Osteoblast (primary cell): ENCODE measurements at places on chromosomes 7 and 10. TPM values are rescaled to one million over a fixed set of nuclear protein-coding genes. Genes with fewer than 3 reads are reported as not detected.

- no peak overlapping the region for H3K27ac ChIP-seq
- DNase-seq: no peak
- H3K4me3 ChIP-seq: no peak overlapping the region
- no peaks in the 10 kb centered on the region for H3K4me1 ChIP-seq
Measured at GRCh38 chr7:43747328-43748105, 11.0 kb upstream of the BLVRA start.

DNA sequence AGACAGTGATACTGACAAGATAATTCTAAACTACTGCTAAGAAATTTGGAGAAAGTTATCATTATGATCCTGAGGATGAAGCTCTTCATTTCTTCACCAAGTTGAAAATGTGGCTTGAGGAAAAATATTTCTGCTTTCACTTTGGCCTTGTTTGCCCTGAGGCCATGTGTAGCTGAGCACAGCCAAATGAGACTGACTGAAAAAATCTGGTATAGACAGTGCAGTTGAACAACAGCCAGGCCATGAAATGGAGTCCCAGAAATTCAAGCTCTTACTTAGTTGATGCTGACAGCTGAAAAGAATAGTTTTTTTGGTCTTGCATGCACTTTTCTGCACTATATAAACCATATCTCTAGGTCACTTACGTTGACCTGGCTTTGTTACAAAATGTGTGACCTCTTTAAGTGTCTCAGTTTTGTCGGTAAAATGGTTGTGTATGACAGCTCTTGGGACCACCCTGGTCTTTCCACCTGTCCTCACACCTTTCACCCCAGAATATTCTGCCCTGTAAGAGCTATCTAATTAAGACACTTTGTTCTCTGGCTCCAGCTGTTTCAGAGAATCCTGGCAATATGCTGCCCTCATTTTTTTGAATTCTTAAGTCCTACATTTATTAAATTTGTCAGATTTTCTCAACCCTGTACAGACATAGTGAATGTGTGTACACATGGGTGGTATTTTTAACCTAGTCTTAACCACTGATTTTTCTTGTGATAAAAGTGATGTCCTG is 91.3 kb downstream of the CD36 start:
- no peaks in the 10 kb centered on the region for H3K36me3 ChIP-seq
- H3K27me3 ChIP-seq: no peaks in the 10 kb centered on the region
- H3K4me3 ChIP-seq: no peak overlapping the region
- peaks cover 8% of the 10 kb centered on the region for H3K4me1 ChIP-seq
- peak; percentile 29 for DNase-seq

GRCh38 chr7:121433775-121434174 is 37.7 kb upstream of the FAM3C start:
- H3K36me3 ChIP-seq: no peaks in the 10 kb centered on the region
- H3K4me1 ChIP-seq: peaks cover 18% of the 10 kb centered on the region
- H3K4me3 ChIP-seq: no peak overlapping the region

DNA sequence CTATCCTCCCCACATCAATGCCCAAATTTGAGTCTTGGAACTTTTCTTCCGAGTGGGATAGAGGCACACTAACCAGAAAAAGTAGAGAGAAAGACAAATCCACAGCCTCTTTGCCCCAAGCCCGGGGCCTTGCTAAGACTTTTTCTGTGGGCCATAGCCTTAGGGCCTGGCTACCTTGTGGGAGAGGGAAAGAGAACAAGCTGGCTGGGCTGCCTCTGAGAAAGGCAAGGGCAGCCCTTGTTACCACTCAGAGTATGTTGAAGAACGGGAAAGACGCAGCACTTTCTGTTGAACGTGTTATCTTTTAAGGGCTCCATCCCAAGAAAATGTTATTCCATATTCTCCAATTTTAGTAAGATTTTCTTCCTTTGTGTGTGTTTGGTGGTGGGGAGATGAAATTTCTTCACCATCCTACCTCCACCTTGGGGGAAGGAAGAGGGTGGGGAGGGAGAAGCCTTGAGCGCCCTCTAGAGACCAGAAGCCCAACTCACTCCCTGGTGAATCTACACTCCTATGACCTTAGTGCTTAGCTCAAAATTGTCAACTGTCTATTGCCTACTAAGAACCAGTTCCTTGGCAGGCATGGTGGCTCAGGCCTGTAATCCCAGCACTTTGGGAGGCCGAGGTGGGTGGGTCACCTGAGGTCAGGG is 3.9 kb upstream of the NRF1 start:
- peaks cover 22% of the 10 kb centered on the region for H3K4me1 ChIP-seq
- DNase-seq: peak; percentile 91
- no peak overlapping the region for H3K27ac ChIP-seq
- H3K36me3 ChIP-seq: peaks cover 5% of the 10 kb centered on the region

DNA sequence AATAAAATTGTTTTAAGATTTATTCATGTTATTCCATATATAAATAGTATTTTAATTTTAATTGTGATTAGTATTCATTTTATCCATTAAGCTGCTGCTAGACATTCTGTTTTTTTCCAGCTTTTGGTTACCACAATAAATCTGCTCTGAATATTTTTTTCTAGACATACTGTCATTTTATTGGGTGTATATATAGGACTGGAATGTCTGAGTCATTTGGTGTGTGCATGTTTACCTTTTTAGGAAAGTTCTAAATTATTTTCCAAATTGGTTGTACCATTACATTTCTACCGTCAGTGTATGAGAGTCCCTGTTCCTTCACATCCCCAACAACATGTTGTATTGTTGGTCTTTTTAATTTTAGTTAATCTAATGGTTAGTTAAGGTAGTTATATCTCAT is 1138.1 kb downstream of the REEP3 start:
- H3K27ac ChIP-seq: no peak overlapping the region
- H3K4me3 ChIP-seq: no peak overlapping the region
- no peaks in the 10 kb centered on the region for H3K36me3 ChIP-seq
- H3K4me1 ChIP-seq: no peaks in the 10 kb centered on the region

DNA sequence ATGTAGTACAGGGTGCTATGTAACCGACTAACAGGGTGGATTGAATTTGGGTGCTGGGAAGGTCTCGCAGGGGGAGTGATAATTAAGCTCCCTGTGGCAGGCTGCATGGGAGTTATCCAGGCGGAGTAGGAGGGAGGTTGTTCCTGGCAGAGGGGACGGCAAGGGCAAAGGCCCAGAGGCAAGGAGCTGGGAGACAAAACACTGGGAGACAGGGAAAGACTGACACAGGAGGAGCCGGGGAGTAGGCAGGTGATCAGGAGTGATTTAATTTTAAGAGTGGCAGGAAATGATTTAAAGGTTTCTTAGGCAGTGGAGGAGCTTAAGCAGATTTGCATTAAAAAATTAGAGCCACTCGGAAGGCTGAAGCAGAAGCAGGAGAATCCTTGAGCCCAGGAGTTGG is 40.7 kb upstream of the LEP start:
- H3K4me3 ChIP-seq: no peak overlapping the region
- peaks cover 50% of the 10 kb centered on the region for H3K27me3 ChIP-seq

DNA sequence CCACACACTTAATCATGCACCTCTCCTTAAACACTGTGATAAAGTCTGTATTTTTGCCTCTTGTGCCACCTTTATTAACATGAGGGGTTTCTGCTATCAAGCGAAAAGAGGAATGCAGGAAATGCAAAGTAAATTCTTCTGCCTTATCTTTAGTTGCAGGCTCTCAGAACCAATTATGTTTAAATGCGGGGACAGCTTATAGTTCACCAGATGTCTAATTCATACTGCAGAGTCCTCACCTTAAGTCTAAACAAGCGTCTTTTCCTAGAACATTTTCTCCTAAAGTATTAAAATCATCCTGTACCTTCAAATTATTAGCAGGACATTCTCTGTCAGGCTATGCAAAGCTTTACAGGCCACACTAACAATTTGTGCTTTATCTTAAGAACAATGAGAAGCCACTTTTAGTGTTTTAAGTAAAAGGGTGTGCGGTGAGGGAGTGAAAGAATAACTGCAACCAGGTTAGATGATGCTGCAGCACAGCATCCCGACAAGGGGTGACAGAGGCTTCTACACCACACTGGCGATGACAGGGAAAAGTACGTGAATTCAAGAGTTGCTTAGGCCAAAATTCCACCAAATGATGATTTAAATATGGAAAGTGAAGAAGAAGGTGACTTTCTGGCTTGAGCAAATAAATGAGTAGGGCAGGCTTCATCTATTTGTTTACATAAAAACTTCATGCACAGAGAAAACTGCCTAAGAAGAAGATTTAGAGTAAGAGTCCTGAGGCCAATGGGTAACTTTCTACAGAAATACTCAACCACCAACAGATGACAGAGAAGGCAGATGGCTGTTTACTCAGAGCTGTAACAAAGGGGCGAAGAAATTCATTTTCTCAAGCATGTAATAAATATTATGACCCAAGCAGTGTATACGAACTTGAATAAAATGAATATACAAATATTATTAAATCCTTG is 36.0 kb downstream of the EZH2 start:
- H3K4me3 ChIP-seq: no peak overlapping the region
- no peak for DNase-seq
- H3K27me3 ChIP-seq: no peaks in the 10 kb centered on the region
- H3K4me1 ChIP-seq: peaks cover 15% of the 10 kb centered on the region
- H3K36me3 ChIP-seq: no peaks in the 10 kb centered on the region

GRCh38 chr10:4254101-4254994 is 469.3 kb upstream of the KLF6 start:
- no peaks in the 10 kb centered on the region for H3K36me3 ChIP-seq
- no peak overlapping the region for H3K4me3 ChIP-seq
- H3K4me1 ChIP-seq: peaks cover 18% of the 10 kb centered on the region
- H3K27ac ChIP-seq: peak overlapping the region; percentile 94
- no peaks in the 10 kb centered on the region for H3K27me3 ChIP-seq

DNA sequence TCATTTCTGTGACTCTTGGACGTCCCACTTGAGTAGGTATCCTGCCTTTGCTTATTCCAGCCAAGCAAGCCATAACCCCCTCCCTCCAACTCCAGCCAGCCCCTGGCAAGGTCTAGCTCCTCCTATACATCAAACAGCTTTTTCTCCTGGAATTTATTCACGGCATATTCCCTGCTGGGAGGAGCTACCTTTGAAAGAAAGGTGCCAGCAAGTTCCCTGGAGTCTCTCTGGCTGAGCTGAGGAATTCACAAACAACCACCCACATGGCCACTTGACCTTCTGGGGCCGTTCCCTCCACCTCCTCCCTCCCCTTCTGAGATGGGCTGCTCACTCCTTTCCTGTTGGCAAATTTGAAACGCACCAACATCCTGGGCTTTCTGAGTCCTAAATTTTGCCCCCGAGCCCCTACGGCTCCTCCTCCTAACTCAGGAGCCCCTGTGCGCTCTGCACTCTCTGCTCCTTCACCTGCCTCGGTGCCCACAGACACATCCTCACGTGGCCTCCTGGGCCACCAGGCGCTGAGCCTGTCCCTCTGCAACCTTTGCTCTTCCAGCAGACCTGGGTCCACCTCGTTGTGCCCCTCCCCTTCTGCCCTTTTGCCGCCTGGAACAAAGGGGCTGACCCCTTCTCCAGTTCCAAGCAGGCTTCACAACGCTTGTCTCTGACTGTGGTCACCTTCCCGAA is 48.0 kb downstream of the HSPA12A start:
- H3K4me3 ChIP-seq: no peak overlapping the region
- H3K4me1 ChIP-seq: no peaks in the 10 kb centered on the region
- H3K27ac ChIP-seq: no peak overlapping the region
- peaks cover 16% of the 10 kb centered on the region for H3K36me3 ChIP-seq
- no peak for DNase-seq

GRCh38 chr7:69864822-69865221 is 266.5 kb downstream of the AUTS2 start:
- no peaks in the 10 kb centered on the region for H3K27me3 ChIP-seq
- no peak overlapping the region for H3K27ac ChIP-seq
- H3K36me3 ChIP-seq: no peaks in the 10 kb centered on the region
- H3K4me1 ChIP-seq: no peaks in the 10 kb centered on the region

DNA sequence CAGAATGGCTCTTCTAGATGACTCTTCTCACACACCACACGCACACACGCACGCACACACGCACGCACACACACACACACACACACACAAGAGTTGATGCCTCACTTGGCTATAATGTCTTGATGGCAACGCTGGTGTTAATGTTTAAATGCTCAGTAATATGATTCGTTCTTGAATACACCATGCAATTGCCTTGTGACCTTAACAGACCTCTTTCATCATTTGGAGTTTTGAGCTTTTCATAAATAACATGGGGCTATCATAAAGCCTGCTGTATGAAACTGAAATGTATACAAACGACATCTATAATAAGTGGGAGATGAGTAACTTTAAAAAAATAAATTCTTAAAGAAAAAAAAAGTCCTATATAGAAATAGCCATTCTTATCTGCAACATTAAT is 8.2 kb downstream of the JCAD start:
- peaks cover 17% of the 10 kb centered on the region for H3K36me3 ChIP-seq
- no peak overlapping the region for H3K4me3 ChIP-seq
- DNase-seq: no peak
- H3K27me3 ChIP-seq: no peaks in the 10 kb centered on the region

DNA sequence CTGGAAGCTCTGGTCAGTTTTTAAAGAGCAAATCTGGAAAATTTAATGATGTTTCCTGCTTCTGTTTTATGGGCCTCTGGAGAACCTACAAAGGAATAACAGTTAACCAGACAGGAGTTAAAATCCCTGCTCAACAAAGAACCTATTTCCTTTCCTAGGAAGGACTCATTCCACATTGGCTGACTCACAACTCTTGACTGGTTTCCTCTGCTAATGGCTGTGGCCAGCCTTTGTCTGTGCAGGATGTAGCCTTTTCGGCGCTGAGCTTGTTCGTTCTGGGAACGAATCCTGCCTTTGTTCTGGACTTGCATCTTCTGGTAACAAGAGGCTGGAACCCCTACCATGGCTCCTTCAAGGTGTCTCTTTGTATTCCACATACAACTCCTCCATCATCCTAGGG is 112.8 kb upstream of the PDCD4 start:
- peaks cover 3% of the 10 kb centered on the region for H3K27me3 ChIP-seq
- H3K27ac ChIP-seq: no peak overlapping the region
- peak; percentile 91 for DNase-seq
- H3K4me1 ChIP-seq: peaks cover 8% of the 10 kb centered on the region
- H3K4me3 ChIP-seq: peak overlapping the region; percentile 18

- peak overlapping the region; percentile 0 for H3K4me3 ChIP-seq
- peaks cover 55% of the 10 kb centered on the region for H3K36me3 ChIP-seq
- H3K27ac ChIP-seq: peak overlapping the region; percentile 68
- no peaks in the 10 kb centered on the region for H3K27me3 ChIP-seq
- H3K4me1 ChIP-seq: peaks cover 17% of the 10 kb centered on the region
Measured at GRCh38 chr7:6392712-6393666, 54.8 kb downstream of the DAGLB start.

GRCh38 chr7:133480868-133481267 is 228.0 kb downstream of the EXOC4 start:
- no peaks in the 10 kb centered on the region for H3K27me3 ChIP-seq
- no peaks in the 10 kb centered on the region for H3K36me3 ChIP-seq
- H3K27ac ChIP-seq: no peak overlapping the region
- DNase-seq: no peak

- no peak overlapping the region for H3K27ac ChIP-seq
- H3K4me1 ChIP-seq: no peaks in the 10 kb centered on the region
- peaks cover 7% of the 10 kb centered on the region for H3K27me3 ChIP-seq
Measured at GRCh38 chr10:43322769-43323168, 48.7 kb upstream of the FXYD4 start.

GRCh38 chr10:131737543-131738395 is 163.0 kb upstream of the PPP2R2D start:
- no peaks in the 10 kb centered on the region for H3K27me3 ChIP-seq
- no peaks in the 10 kb centered on the region for H3K36me3 ChIP-seq
- DNase-seq: no peak
- H3K4me3 ChIP-seq: no peak overlapping the region

- no peaks in the 10 kb centered on the region for H3K4me1 ChIP-seq
- DNase-seq: no peak
- H3K36me3 ChIP-seq: peaks cover 7% of the 10 kb centered on the region
- H3K27me3 ChIP-seq: no peaks in the 10 kb centered on the region
Measured at GRCh38 chr10:93911866-93912265, 18.1 kb downstream of the SLC35G1 start.

Gene GPR146
- total RNA-seq: 3.5 and 5.1 TPM in 2 replicates

Gene PAPOLB
- under 0.01 and 0.36 TPM in 2 replicates for total RNA-seq

Gene RHOBTB1
- total RNA-seq: 32.9 and 38.0 TPM in 2 replicates

Gene ZNF107
- total RNA-seq: 1.8 and 3.2 TPM in 2 replicates

Gene CLDN3
- total RNA-seq: not detected in 2 replicates

Gene OR6V1
- total RNA-seq: not detected in 2 replicates
